ENCODE measurements at places on chromosomes 1 and 21.
A peak's percentile ranks its signal among the peaks of the same experiment; 100 is the strongest.

- DNase-seq = peak; percentile 22
Measured at GRCh38 chr1:2632051-2632430, 775 bp downstream of the MMEL1 start.

DNA sequence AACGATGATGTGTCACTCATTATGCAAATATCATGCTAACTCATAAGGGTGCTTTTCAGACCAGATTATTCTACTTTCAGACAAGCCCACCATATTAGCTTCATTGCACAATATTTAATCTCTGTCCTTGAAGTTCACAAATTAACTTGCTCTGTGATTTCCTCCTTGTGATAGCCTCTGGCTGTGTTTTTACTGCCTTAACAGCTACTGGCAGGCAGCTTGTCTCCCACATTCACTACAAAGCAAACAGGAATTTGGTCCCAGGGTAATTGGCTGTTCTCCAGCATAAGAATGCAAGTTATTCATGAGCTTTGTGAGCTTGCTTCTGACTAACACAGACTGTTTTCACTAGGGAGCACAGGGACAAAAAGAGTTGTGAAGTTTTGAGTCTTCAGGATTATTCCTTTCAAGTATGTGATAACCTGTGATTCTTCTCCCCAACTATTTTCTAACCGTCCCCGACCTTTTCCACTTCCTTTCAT lies 87.9 kb upstream of the HMCN1 start:
- DNase-seq = peak; percentile 75

- no peak for DNase-seq
Measured at GRCh38 chr1:173103006-173103405, 52.3 kb upstream of the TNFSF18 start.

GRCh38 chr1:16173447-16174260 lies 17.8 kb upstream of the EPHA2 start:
- peak; percentile 100 for DNase-seq

DNA sequence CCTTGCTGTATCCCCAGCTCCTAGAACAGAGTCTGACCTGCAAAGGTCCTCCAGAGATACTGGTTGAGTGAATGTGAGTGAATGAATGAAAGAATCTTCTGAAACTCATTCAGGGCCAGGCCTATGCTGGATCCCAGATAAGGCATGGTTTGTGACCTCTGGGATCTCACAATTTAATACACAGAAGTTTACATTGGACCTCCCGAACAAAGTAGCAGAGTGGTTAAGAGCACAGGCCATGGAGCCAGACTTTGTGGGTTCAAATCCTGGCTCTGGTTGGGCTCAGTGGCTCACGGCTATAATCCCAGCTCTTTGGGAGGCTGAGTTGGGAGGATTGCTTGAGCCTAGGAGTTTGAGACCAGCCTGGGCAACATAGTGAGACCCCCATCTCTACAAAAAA lies 50.8 kb upstream of the CTPS1 start:
- DNase-seq = no peak

DNA sequence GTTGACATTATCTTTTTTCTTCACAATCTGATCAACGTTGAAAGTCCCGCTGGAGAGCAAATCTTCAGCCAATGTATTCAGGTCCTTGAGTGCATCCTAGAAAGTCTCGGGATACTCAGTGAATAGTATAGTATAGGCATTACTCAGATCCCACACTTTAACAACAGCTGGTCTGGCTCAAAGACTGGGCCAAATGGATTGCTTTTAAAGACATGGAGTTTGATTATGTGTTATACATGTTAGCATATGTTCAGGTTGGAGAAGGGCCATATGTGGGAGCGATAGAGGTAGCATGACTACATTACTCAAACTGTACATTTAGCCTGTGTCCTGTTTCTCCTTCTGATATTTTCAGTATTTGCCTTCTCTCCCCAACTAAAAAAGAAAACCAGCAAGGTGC lies 33.1 kb downstream of the OR10Z1 start:
- DNase-seq = no peak

DNA sequence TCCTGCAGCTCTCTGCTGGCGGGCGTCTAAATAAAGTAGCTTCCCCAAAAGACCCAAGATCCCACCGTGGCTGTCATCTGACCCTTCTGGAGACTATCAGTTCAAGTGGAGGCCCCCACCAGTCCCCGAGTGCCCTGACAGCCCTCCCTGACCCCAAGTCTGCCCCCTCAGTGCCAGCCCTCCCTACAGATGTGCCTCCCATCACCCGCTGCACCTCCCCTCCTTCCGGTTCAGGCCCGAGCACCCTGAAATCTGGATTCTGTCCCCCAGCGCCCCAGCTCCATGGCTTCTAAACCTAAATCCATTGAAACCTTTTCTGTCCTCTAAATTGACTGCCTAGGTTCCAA lies 595 bp downstream of the IL10RB start:
- no peak for DNase-seq

- no peak for DNase-seq
Measured at GRCh38 chr1:7002728-7003127, 217.5 kb downstream of the CAMTA1 start.
